ENCODE measurements at places on chromosomes 7 and 10.

- no peak for DNase-seq
These were observed 310.0 kb downstream of the HPSE2 start for GRCh38 chr10:98925651-98926050.

DNA sequence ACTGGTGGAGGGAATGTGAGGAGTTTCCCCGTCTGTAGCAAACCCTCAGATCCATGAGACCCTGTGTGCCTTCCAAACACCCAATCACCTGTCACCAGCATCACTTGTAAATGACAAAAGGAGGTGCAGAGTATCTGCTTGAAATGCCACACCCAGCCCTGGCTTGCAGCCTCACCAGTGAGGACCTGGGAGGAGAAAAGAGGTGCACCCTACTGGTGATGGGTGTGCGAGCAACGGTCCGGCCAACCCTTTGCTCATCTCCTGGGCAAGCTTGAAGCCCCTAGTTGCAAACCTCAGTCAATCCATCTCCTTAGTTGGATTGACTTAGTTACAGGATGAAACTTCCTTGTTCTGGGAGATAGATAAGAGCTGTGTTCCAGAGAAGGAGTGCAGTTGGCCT lies 62.4 kb upstream of the WAPL start:
- no peak for DNase-seq

DNA sequence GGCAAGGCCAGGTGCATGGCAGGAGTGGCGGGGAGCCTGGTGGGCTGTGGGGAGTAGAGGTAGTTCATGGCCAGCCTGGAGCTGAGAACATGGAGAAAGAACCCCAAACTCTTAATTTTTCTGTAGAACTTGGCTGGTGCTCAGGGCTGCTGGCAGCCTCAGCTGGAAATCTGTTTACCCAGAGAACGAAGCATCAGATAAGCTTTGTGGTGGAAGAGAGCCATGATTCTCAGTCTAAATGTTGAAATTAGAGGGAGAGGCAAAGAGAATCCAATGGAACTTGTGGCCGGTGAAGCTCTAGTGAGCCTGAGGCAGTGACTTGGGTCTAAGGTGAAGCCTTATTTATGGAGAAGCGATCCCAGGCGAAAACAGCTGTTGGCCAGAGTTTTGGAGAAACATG lies 126.4 kb downstream of the CCDC3 start:
- peak; percentile 72 for DNase-seq

DNA sequence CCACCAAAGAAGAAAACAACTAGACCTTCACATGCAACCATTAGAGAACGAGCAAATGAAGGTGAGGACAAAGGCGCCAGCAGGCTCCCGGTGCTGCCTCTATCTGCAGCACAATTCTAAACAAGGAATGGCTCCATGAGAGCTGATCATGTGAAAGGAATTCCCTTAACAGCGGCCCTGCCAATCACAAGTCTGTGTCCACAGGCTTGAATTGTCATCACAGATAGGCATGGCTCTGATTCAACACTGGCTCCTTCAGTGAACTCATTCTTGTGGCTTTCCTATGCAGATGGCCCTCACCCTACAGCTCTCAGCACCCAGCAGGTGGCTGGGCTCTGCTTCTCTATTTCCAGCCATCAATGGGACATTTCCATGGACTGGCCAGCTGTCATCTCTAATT lies 36.2 kb downstream of the LAMB1 start:
- peak; percentile 96 for DNase-seq

DNA sequence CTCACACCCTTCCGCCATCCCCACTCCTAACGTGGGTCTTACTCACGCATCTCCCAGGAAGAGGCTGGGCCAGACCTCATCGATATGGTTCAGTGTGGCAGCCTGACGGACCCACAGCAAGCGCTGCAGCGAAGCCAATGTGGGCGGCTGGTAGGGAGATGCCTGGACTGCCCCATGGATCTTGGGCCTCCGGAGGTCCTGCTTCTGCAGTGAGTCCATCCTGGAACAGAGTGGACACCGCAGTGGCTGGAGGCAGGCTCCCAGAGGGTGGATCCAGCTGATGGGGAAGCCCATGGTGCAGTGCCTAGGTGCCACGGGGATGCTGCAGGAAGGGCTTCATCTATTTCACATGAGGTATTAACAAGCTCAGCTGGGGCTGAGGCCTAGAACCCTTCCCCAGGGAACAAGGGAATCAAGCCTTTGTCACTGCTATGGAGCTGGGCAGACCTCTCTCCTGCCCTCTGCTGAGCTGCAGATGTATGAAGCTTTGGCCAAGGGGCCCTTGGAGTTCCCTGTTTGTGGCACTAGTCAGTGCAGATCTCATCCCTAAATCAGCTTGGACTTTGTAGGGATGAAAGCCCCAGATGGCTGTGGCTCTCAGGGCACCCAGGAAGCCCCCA lies 13.7 kb upstream of the SAMD8 start:
- DNase-seq, result peak; percentile 20

- DNase-seq, result no peak
These were observed 1.6 kb upstream of the CYTH3 start for GRCh38 chr7:6273917-6274630.

- DNase-seq, result no peak
These were observed 23.0 kb downstream of the SMKR1 start for GRCh38 chr7:129525225-129525862.

DNA sequence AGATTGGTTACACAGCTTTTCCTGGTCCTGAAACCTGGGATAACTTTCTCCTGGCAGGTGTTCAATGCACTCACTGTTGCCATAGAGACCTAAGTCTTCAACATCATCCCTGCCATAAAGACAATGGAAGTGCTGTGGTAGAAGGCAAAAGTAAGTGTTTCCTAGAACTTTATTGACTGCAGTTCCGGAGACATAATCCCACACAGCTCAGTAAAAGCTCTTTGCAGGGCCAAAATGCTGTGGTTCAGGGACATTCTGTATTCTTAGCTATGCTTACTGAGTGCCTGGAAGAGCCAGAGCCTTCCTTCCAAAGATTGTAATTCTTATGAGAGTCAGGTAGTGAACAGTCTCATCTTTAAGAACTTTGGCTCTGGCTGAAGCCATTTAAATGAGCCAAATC lies 5.3 kb downstream of the WIPF3 start:
- no peak for DNase-seq

DNA sequence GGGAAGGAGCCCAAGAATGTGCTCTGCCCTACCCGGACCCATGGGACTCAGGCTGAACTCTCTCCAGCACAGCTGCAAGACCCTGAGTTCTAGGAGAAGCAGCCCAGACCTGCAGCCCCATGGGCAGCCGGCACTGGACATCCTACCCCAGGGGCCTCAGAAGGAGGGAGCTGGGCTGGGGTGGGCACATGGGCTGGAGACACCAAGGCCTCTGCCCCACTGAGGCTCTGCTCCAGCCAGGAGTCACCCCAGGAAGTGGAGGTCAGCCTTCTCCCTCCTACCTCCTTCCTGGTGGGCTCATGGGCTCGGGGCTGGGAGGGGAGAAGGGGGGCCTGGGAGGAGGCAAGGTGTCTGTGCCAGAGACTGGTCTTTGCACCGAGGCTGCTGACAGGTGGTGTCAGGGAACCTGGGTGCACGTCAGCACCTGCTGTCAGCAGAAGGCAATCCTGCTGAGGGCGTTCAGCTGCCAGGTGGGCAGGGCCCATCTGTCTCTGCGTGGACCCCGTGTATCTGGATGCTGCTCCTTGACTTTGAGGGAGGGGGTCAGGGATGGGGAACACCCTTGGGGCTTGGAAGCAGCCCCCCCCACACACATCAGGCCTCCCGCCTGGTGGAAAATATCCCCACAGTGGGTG lies 95.2 kb downstream of the PDGFA start:
- no peak for DNase-seq

- no peak for DNase-seq
These were observed 255.3 kb downstream of the HPSE2 start for GRCh38 chr10:98980353-98980752.

GRCh38 chr7:14598978-14599377 lies 303.6 kb downstream of the DGKB start:
- DNase-seq, result no peak

DNA sequence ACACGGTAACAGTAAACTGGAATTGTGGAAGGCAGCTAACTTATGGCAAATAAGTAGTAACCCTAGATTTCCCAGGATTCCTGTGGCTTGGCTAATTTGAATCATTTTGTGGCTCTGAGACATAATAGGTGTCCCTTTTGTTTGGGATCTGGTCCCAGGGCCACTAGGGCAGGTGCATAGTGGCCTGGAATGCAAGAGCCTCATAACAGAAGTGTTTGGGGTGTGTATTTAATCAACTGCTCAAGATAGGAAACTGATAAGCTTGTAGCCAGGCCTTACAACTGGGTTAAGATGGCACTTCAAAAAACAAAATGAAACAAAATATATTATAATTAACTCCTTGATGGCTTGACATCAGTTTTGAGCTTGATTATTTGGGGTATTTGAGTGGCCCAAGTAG lies 541.8 kb downstream of the ETV1 start:
- DNase-seq, result no peak

DNA sequence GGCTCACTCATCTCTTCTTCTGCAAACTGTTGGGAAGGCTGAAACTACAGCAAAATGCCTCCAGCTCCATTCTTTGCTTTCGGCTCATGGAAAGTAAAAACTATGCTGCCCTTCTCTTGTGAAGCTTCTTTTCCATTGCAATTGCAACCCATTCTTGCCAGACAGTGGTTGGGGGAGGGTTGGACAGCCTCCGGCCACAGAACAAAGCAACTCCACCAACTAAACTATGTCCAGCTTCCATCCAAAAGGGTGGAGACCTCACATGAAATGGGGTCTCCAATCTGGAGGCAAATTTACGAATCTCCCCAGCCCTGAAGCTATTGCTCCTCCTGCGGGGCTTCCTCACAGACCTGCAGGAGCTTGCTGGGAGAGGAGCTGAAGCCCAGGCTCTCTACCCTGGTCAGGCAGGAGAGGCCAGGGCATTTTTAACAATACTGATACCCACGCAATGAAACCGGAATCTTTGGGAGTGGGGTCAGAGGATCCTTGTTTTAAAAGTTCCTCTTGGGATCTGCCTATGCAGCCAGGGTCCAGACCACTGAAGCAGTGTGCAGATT lies 549 bp downstream of the GPNMB start:
- no peak for DNase-seq

DNA sequence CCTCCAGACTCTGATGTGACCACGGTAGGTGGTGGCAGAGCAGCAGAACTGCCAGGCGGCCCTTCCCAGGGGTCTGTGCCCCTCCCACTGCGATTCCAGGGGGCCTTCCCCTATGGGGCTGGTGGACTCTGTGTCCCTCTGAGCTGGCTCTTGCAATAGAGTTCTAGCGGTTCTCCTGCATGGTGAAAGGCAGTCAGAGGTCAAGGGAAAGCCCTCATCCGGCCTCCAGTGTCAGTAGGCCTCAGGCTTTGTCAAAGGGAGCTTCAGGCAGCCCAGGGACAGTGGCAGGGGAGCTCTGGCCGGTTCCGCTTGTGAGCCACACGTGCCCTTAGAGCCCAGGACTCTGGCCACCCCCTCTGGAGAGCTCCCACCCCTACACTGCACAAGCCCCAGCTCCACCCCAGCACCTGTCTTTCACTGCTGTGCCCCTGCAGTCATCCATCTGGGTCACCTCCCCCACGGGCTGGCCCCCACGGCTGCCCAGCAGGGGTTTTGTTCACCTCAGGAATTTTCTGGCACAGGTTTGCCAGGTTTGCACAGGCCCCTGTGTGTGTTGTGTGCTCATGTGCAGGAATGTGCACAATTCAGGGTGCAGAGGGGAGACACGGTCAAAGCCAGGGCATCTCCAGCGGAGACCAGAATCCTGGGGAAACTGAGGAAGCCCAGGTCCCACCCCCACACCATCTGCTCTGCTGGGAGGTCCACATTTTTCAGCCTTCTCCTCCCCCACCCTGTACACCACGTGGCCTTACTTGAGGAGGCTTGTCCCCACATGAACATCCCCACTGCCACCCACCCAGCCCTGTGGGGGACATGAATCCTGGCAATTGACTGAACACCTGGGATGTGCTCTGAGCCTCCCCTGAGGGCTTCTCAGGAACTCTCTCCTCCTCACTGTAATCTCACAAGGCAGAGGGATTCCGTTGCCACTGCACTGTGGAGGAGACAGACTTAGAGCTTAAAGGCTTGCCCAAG lies 23.8 kb downstream of the C10orf105 start:
- peak; percentile 10 for DNase-seq

DNA sequence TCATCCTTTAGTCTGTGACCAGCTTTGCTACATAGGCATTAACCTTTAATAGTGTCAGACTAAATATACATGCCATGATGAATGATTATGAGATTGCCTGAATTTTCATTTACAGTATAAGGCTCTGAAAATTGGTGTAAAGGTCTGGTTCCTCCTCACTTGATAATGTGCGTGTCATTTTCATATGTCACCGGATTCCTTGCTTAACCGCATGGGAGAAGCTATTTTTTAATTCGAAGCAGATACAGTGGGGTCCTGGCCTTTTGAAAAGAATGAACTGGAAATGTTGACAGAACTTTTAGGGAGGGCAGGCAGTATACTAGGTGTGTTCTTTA lies 192.4 kb upstream of the SH2B2 start:
- DNase-seq, result no peak

GRCh38 chr7:130135208-130136205 lies 65.2 kb downstream of the KLHDC10 start:
- DNase-seq, result no peak

DNA sequence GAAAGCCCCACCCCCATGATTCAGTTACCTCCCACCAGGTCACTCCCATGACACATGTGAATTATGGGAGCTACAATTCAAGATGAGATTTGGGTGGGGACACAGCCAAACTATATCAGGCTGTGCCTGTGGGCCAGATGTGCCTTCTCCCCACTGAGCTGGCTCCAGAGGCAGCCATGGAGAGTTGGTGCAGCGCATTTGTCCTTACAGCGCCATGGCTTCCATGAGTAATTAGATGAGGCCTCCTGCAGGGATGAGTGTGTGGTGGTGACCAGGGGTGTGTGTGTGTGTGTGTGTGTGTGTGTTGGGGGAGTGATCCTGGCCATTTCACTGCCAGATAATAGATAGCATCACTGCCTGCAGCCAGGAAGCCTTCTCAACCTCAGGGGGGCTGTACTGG lies 94.6 kb downstream of the FANK1 start:
- peak; percentile 18 for DNase-seq

- DNase-seq, result no peak
These were observed 9.6 kb upstream of the ZMIZ1 start for GRCh38 chr10:79058899-79059841.

GRCh38 chr10:48737886-48738285 lies 53.2 kb downstream of the WDFY4 start:
- no peak for DNase-seq

- DNase-seq, result peak; percentile 47
These were observed 24.5 kb downstream of the ADRB1 start for GRCh38 chr10:114068054-114068707.

GRCh38 chr10:117938104-117938503 lies 108.6 kb downstream of the RAB11FIP2 start:
- DNase-seq, result no peak

DNA sequence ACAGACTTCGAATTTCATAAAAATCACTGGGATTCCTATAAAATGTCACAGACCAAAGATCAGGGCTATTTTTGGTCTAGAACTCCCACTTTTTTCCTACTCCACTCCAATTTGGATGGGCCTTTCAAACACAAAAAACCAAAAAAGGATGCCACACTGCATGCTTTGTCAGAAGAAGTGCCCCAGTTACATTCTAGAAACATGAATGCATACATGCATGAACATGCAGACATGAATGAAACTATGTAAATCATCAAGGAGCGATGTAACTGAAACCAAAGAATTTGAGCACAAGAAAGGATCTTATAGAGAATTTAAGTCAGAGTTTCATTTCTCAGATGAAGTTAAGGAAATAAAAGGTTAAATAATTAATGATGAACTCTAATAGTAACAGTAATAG lies 31.8 kb upstream of the FAM133B start:
- no peak for DNase-seq

GRCh38 chr7:150405584-150406311 lies 26.6 kb downstream of the ZNF775 start:
- DNase-seq, result no peak
